CD4-positive, alpha-beta T cell treated with Interleukin-1 beta for 1 hour (primary cell): ENCODE measurements at places on chromosomes 11 and 22.
A peak's percentile ranks its signal among the peaks of the same experiment; 100 is the strongest.

DNA sequence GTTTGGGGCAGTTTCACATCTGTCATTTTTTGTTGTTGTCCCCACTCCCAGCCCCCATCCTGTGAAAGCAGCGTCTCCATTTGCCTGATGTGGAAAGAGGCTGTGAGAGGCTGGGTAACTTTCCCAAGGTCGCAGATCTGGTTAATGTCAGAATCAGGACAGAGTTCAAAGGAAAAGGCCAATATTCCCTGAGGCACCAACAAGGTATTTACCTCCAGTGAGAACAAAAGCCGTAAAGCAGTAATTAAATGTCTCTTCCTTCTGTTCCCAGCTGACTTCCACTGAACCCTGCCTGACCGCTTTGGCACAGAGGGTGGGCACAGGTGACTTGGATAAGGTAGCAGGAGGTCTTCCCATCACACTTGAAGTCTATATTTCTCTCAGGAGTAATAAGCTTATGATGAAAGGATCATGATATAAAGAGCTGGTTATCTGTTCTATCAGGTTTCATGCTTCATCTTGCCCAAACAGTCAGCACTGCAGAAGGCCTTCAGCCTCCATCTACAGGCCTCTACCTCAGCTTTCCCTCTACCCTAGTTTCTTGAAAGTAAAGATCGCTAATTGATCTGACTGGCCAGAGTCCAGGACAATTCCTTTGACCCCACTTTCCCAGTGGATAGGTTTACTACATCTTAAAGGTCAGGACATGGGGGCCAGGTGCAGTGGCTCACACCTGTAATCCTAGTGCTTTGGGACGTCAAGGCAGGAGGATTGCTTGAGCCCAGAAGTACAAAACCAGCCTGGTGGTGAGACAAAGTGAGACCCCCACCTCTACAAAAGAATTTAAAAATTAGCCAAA is 9.4 kb downstream of the C11orf91 start:
- DNase-seq = no peak

GRCh38 chr11:124751741-124752470 is at the start of gene VSIG2:
Gene VSIG2 (minus strand): TSS chr11:124752255. CDS start chr11:124752137, 118 bp downstream.
- no peak for DNase-seq

DNA sequence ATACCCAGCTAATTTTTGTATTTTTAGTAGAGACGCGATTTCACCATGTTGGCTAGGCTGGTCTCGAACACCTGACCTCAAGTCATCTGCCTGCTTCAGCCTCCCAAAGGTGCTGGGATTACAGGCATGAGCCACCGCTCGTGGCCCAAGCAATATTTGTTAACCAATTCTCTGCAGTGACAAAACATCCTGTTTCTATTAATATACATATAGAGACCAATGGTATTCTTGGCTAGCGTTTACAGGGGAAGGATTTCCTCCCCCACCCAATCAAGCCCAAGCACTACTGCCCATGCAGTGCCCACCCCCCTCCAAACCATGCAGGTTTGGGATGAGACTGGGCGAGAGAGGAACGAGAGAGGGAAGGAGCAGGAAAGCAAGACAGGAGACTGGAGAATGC is 53.1 kb downstream of the APOL3 start:
- DNase-seq = no peak

GRCh38 chr22:33605221-33605620 is 315.1 kb downstream of the LARGE1 start:
- no peak for DNase-seq

- DNase-seq = no peak
Observed at GRCh38 chr11:124643605-124644425, 21.2 kb downstream of the TBRG1 start.

DNA sequence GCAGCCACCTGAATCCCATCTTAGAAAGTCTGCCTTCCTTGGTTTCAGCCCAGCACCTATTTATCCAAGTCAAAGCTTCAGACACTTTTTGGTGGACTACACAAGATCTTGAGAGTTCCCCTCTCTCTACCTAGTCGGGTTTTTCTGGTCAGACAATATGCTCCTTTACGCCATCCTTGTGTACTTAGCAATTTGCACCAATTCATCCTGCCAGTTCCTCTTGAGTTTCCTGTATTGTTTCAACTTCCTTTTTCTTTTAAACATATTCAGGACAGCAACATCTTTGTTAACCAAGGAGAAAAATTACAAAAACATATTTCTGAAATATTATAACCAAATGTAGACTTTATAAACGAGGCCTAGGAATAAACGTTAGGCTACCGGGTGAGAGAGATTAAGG is 368.2 kb upstream of the CADM1 start:
- no peak for DNase-seq

DNA sequence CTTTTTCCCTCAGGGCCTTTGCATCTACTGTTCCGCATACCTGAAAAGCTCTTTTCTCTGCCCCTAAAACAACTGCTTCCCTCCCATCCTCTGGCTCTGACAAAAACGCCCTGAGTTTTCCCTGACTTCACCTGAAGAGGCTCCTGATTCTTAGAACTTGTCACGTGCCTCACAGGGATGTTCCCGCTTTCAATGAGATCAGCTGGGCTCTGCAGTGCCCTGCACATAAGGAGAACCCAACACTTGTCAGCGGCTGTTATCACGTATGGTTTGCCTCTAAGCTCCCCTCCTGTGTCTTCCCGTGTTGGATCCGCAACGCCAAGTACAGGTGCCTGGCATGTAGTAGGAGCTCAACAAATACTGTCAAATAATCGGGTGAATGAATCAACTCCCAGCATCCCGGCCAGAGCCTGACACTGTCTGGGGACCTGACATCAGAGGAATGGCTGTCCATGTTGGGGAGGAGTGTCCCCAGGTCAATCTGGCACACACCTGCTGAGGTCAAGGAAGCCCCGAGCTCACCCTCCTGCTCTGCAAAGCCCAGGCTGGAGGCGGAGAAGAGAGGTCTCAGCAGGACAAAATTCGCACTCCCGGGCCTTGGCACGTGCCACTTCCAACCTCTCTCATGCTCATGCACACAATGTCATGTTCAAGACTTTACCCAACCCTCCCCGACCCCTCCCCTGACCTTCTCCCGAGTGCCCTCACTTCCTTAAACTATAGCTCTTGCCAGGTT is 4.2 kb upstream of the GRK2 start:
- no peak for DNase-seq

- no peak for DNase-seq
Observed at GRCh38 chr11:360326-361280, 8.7 kb upstream of the B4GALNT4 start.

DNA sequence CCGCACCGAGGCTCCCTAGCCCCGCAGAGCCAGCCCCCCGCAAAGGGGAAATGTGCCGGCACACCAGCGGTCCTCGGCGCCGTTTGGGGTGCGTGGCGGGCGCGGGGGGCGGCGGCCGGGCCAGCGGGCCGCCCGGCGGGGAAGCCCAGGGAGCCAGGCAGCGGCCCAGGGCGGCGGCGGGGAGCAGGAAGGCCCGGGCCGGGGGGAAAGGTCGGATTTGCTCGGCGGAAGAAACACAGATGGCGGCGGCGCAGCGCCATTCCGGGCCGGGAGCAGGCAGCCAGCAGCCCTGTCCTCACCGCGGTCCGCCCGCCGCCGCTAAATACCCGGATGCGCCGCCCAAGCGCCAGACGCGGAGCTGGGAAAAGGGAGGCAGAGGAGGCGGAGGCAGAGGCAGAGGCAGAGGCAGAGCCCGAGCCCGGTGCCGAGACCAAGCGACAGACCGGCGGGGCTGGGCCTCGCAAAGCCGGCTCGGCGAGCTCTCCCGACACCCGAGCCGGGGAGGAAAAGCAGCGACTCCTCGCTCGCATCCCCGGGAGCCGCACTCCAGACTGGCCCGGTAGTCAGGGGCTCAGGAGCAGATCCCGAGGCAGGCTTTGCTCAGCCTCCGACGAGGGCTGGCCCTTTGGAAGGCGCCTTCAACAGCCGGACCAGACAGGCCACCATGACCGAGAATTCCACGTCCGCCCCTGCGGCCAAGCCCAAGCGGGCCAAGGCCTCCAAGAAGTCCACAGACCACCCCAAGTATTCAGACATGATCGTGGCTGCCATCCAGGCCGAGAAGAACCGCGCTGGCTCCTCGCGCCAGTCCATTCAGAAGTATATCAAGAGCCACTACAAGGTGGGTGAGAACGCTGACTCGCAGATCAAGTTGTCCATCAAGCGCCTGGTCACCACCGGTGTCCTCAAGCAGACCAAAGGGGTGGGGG is 2.6 kb upstream of the GCAT start:
- DNase-seq = peak; percentile 75

DNA sequence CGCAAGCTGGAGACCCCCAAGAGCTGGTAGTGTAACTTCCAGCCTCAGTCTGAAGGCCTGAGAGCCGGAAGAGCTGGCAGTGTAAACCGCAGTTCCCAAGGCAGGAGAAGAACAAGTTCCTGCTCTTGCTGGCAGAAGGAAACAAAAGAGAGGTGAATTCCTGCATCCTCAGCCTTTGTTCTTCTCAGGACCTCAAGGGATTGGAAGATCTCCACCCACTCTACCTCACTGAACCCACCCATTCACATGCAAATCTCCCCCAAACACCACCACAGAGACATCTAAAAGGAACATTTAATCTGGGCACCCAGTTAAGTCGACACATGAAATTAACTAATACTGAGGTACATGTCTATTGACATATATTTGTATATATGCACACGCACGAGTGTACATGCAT is 1310.3 kb downstream of the TBC1D22A start:
- no peak for DNase-seq

GRCh38 chr22:35727436-35727835 is 9.8 kb downstream of the APOL5 start:
- DNase-seq = no peak

DNA sequence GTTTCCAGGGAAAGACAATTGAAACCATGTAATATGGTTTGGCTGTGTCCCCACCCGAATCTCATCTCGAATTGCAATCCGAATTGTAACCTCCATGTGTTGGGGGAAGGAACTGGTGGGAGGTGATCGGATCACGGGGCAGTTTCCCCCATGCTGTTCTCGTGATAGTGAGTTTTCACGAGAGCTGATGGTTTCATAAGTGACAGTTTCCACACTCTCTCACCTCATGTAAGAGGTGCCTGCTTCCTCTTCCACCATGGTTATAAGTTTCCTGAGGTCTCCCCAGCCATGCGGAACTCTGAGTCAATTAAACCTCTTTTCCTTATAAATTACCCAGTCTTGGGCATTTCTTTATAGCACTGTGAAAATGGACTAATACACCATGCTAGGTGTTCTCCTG is 148.3 kb upstream of the CADM1 start:
- no peak for DNase-seq

- no peak for DNase-seq
Observed at GRCh38 chr11:119861160-119861559, 132.2 kb upstream of the NECTIN1 start.

GRCh38 chr11:46901156-46901555 is 17.2 kb downstream of the LRP4 start:
- DNase-seq = no peak

DNA sequence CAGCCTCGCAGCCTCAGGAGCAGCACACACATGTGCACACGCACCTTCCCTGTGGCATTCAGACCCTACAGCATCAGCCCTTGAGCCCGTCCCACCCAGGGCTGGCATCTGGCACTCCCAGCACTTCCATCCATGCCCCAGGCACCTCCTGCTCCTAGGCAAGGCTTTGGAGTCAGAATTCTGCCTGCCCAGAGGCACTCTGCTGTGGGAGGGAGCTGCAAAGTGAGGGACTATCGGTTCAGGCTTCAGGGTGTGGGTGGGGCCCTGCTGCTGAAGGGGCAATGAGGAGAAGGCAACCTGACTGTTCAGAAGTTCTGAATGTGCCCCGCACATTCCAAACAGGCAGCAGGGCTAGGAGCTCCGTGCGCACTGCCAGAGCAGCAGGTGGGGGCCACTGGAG is 39.7 kb downstream of the NECTIN1 start:
- no peak for DNase-seq

- peak; percentile 7 for DNase-seq
Observed at GRCh38 chr22:43923191-43923590, 414 bp upstream of the PNPLA3 start.

GRCh38 chr11:14449302-14449714 is 50.3 kb downstream of the COPB1 start:
- DNase-seq = no peak

- DNase-seq = no peak
Observed at GRCh38 chr11:3854660-3854976, 846 bp upstream of the STIM1 start.

GRCh38 chr22:34567367-34567766 is 498.6 kb upstream of the ISX start:
- no peak for DNase-seq

DNA sequence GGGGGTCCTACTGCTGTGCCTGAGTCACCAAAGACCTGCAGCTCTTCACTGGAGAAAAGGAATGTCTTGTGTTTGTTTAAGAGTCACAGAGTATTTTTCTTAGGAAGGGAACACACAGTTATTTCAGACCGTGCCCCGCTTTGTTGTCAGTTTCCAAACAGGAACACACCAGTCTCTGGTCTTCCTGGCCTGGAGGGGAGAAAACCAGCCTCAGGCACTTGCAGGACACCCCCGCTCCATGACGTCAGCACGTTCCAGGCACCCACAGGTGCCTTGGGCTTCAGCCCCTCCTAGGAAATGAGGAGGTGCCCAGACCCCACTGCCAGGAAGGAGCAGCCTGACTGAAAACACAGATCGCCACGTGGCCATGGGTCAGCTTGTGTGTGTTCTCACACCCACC is 5.4 kb downstream of the DEAF1 start:
- no peak for DNase-seq

GRCh38 chr11:12234221-12234620 is 123.8 kb downstream of the MICAL2 start:
- DNase-seq = no peak

GRCh38 chr11:78860720-78861422 is 286.2 kb upstream of the NARS2 start:
- no peak for DNase-seq

- no peak for DNase-seq
Observed at GRCh38 chr22:21834869-21835268, 32.6 kb downstream of the MAPK1 start.

DNA sequence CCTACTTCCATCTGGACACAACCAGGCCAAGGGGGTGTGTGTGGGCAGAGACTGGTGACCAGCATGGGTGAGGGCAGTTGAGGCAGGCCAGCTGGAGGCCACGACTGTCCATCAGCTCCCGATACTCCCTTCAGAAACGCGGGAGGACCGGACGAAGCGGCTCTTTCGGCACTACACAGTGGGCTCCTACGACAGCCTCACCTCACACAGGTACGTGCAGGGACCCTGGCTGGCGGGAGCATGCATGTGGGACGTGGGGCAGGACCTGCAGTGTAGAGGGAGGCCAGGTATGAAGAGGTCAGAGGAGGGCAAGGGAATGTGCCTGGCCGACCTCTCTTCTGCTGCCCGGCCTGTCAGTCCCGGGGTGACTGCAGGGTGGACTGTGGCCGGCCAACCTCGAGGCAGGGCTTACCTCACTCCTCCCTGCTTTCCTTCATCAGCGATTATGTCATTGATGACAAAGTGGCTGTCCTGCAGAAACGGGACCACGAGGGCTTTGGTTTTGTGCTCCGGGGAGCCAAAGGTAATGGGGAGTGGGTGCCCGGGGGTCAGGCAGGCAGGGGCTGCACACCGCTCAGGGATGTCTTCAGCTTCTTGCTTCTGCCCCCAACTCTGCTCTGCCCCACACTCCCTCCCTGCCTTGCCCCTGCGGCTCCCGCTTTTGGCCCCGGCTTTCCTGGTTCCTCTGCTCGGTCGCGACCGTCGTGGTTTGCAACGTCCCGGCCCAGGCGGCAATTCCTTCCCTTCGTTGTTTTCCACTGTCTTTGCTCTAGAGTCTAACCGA is 31.3 kb downstream of the SHANK3 start:
- no peak for DNase-seq
